Activated T-cell treated with anti-CD3 and anti-CD28 coated beads, Interleukin-2, amount 50 U/mL, for 48 hours (primary cell): ENCODE measurements at places on chromosomes 2 and 18.

DNA sequence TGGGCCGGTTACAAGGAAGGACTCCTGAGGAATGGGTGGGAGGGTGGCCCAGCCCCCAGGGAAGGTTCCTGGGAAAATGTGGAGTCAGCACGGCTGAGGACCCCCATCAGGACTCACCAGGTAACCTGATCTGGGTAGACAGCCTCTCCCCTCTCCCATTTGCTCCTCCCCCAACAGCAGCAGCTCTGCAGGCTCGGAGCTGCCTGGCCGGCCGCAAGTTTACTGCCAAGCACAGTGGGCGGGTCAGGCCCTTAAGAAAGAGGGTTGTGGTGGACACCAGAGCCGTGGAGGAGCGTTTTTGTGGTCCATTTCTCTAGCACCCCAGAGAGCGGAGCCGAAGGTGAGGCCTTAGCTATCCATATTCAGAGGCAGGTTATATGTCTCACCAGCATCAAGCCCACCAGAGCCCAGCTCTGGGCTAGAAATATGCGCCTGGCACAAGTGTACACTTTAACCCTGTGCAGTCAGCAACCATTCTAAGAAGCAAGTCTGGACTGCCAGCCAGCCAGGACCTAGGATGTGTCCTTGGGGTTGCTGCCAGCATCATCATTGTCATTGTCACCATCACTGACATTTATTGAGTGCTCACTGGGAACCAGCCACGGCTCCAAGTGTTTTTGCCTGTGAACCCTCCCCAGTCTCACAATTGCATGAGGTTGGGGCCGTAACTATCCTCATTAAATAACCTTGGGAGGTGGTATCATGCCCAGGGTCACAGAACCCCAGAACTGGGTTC is 190.1 kb downstream of the KLHL29 start:
- DNase-seq, result no peak

GRCh38 chr2:206739271-206739670 is 21.1 kb upstream of the DYTN start:
- no peak for DNase-seq

GRCh38 chr2:12755384-12755783 is 38.6 kb downstream of the TRIB2 start:
- no peak for DNase-seq

- no peak for DNase-seq
Measured at GRCh38 chr18:12254136-12254819, at the start of gene CIDEA. Gene CIDEA (plus strand): TSS chr18:12254361. CDS start chr18:12254384, 23 bp downstream.

GRCh38 chr18:31579375-31579774 is 12.3 kb upstream of the TTR start:
- no peak for DNase-seq

DNA sequence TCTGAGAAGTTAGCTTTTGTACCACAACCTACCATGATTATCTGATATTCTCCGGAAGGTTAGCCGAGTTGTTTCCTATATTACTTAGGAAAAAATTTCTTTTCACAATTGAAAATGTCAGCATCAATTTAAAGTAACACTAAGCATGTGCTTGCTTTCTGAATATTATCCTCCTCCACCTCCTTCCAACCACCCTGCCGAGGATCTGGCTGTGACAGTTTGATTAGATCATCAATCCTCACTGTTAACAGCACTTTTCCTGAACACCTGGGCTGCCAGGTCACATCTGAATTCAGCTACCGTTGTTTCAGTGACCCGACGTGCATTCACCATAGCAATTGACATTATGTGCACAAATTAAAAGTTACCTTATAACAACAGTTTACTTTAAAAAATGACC is 207.0 kb downstream of the ZNF407 start:
- no peak for DNase-seq

DNA sequence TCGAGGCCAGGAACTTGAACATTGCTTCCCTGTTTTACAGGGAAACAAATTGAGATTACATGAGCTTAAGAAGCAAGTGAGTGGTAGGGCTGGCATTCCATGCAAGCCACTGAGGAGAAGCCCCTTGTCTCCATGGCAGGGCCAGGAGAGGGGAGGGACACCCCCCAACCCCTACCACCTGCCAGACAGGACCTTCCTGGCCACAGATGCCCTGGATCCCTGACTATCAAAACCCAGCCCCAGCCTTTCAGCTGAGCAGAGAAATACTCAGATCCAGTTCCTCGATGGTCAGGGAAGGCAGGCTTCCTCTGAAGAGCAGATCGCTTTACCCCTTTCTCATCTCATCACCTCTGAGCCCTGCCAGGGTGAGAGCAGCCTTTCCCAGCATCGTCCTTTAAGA is 53.8 kb upstream of the ALPP start:
- DNase-seq, result no peak

- DNase-seq, result no peak
Measured at GRCh38 chr18:34972765-34973414, 68.3 kb upstream of the MAPRE2 start.

GRCh38 chr2:179646173-179646769 is 215.1 kb downstream of the ZNF385B start:
- DNase-seq, result no peak

DNA sequence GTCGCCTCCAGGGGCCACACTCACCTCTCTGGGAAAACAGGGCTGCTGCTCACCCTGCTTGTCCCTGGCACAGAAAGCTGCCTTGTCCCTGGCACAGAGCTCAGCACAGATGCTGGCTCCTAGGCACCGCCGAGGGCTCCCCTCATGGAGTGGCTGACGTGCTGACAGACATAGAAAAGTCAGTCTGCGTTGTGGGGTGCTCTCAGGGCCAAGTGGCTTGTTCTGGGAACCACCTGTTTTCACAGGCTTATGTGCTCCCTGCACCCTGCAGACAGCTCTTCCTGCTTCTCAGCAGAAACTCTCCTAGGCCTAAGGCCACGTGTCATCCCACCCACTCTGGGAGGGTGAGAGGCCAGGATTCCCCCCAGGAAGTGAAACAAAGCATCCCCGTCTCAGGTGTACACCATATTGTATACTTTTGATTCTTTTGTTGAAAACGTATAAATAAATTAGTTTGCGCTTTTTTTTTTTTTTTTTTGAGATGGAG is 84.7 kb upstream of the TMEM200C start:
- DNase-seq, result no peak

DNA sequence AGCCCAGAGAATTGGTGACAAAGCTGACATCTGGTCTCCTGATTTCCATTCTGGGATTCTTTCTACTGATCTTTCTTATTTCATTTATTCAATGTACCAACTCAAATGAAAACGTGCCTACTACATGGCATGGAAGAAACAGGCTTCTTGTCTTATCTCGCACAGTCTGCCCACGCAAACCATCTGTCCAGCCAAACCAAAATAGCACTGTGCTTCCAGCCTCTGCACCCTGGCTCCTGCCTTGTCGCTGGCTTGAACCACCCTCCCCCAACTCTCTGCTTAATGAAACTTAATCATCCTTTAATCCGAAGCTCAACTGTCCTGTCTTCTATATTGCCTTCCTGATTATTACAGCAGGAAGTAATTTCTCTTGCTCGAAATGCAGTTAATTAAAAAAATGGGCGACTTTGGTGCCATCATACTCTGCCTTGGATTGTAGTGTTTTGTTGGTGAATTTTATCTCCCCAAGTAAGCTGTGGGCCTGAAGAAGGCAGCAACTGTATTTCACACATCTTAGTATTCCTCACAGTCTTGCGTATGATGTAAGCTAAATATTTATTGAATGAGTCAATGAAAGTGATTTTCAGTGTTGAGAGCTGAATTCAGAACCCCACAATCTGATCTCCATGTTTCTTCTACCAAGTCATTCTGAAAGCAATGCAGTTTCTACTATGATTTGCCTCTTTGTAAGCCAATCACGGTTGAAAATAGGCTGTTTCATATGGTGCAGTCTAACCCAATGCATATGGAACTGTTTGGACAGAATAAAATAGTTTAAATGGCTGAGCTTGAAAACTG is 190.8 kb downstream of the TMEM247 start:
- no peak for DNase-seq

- no peak for DNase-seq
Measured at GRCh38 chr2:134206031-134206430, 47.8 kb upstream of the MGAT5 start.

GRCh38 chr2:122451040-122451439 is 695.6 kb downstream of the TSN start:
- DNase-seq, result no peak

DNA sequence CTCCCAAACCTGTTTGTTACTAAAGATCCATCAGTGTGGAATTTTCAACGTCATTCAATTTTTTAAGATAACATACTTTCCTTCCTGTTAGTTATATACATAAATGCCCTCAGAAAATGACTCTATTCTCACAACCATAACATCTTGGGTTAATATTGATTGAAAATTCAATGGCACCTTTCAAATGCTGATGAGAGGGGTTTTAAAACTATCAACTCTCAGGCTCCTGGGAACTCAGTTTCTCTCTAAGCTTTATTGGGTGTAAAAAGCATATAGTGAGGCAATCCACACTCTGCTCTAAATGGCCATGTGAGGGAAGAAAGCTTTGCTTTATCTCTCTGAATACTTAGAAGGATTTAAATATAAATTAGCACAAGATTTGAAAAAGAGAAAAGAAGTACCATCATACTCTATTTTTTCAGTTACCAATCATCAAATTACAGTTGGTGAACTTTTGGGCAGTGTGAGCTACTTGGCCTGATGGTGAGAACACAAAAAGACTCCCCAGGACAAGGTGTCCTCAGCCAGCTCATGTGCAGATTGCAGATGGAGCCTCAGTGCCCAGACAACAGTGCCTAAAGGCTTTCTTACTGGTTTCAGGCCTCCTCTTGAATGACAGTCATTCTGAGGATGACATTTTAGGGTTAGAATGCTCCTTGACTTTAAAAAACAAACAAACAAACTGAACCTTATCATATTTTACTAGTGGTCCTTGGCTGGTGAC is 24.6 kb upstream of the CERS6 start:
- DNase-seq, result no peak

- DNase-seq, result no peak
Measured at GRCh38 chr18:33264566-33264965, 176.0 kb downstream of the CCDC178 start.

DNA sequence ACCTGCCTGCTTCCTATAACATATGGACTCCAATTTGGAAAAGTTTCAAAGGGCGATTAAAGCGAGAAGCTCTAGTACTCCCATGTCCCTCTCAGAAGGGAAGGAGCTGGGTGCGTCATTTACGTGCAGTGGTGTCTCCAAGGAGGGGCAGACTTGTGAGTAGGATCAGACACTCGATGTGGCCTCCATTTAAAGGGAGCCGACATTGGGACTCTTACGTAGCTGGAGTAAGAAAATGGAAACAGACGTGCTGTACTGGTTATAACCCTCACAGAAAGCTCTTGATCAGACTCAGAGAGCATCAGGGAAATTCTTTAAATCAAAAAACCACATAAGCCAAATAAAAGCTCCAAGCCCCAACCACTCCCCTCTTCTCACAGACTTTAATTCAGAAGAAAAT is 198.5 kb downstream of the KLHL29 start:
- no peak for DNase-seq

DNA sequence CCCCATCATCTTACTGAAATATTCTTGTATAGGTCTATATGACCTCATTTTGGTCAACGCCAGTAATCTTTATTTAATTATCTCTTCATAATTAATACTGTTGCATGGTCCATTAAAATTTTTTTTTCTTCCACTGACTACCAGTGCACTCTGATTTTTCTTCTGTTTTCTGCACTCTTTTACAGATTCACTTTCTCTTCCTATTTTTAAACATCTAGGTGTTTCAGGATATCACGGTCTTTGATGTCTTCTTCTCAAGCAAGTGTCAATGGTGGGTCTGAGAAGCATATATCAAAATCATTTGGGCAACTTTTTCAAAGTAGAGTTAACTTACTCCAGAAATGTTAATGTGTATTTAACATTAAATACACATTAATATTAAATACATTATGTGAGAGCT is 51.4 kb downstream of the CCDC141 start:
- DNase-seq, result no peak

- no peak for DNase-seq
Measured at GRCh38 chr18:816869-817268, 4.8 kb upstream of the YES1 start.
